ENCODE measurements at places on chromosomes 1 and 21.

DNA sequence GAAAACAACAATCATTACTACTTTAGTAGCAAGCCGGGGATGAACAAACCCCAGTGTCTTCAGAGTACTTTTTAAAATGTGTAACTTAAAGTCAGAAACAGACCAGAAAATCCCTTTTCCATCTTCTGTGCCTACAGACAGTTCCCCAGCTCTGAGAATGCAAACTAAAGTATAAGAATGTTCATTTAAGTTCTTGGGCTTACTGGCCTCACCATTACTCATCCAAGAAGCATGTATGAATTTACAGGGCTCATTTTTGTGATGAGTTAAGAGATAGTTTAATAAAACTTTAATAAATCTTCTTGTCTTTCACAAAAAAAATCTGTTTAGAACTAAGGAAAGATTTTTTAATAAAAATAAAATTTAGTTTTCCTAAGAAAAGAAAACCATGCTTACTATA is 4.6 kb downstream of the LPGAT1 start:
- no peak for DNase-seq

DNA sequence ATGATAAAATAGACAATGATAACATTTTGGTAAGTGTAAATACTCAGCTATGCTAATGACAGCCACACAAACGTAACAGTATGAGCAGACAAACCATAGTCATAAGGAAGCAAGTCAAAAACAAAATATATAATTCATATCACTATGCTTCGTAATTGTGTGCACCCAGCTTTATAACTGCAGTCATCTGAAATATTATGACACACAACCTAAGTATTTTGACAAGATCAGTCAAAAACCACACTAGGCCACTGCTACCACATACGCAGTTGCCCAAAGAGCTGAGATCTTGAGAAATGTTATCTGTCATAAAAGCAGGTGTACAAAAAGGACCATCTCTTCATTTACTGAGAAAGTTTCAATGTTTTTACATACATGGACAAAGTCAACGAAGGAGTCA is 26.0 kb downstream of the RNASEL start:
- no peak for DNase-seq

DNA sequence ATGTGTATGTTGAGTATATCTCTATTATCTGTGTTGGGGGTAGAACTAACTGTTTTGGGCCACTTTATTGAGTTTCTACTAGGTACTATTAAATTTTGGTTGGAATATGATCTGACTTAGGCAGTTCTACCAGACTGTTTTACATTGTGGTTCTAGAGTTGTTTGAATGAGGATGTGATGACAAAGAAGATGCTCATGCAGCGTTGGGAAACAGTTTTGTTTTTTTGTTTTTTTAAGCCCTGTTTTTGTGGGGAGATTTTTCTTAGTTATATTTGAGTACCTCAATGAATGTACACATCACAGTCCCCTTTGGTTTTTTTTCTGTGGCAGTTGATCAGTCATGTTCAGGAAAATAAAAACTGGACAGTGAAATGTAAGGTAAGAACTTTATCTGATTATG is 40.1 kb downstream of the TMED5 start:
- DNase-seq = no peak

- DNase-seq = peak; percentile 72
Observed at GRCh38 chr1:6246497-6247467, 2.8 kb downstream of the HES3 start.

- no peak for DNase-seq
Observed at GRCh38 chr1:85406887-85407533, 57.9 kb downstream of the DDAH1 start.

- DNase-seq = no peak
Observed at GRCh38 chr1:67053535-67053784, 488 bp downstream of the SLC35D1 start.

- no peak for DNase-seq
Observed at GRCh38 chr1:109844609-109845008, 66.0 kb upstream of the CSF1 start.

GRCh38 chr1:48080331-48081255 is 83.4 kb upstream of the TRABD2B start:
- no peak for DNase-seq

GRCh38 chr1:119968068-119968492 is 71.8 kb upstream of the ADAM30 start:
- DNase-seq = peak; percentile 74

DNA sequence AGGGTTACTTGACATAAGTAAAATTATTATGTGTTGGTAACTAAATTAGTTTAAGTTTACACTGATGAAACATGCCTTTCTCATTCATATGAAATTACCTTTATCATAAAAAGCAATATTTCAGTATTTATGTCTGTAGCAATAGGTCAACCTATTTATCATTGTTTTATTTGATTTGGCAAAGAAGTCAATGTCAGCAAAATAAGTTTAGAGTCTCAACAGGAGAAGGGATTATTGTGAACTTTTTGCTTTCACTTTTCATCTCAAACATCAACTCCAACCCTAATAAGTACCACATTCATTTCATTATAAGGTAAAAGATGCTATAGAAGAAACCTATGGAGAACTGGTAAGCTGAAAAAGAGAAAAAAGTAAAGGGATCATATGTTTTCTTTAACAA is 1015.4 kb upstream of the ADGRL4 start:
- no peak for DNase-seq

GRCh38 chr1:108120163-108120562 is 80.0 kb downstream of the SLC25A24 start:
- no peak for DNase-seq

GRCh38 chr1:164440232-164440631 is 118.8 kb upstream of the PBX1 start:
- no peak for DNase-seq

GRCh38 chr21:31913182-31913608 is 40.4 kb downstream of the HUNK start:
- no peak for DNase-seq

- peak; percentile 99 for DNase-seq
Observed at GRCh38 chr1:182029379-182030331, 31.9 kb downstream of the ZNF648 start.

GRCh38 chr1:246617156-246617555 is 50.9 kb downstream of the CNST start:
- DNase-seq = no peak

GRCh38 chr1:106755682-106756406 is 300.6 kb upstream of the PRMT6 start:
- no peak for DNase-seq

- DNase-seq = no peak
Observed at GRCh38 chr1:188425687-188426086, 1596.9 kb downstream of the PLA2G4A start.

DNA sequence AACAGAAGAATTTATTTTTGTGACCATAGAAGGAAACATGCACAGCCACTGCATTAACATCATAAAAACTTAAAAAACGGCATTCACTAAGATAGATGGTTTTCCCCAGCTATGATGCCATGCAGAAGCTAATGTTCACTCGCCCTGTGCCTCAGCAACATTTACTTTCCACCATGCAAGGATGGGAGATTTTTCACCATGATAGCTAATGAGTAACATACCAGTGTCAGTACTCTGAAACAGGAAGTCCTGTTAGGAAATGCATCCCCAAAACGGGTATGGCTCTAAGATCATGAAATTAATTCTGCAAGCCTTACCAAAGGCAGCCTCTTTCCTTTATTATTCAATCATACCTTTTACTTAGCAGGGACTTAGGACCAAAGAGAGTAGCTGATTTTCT is 17.5 kb upstream of the VAMP3 start:
- no peak for DNase-seq

DNA sequence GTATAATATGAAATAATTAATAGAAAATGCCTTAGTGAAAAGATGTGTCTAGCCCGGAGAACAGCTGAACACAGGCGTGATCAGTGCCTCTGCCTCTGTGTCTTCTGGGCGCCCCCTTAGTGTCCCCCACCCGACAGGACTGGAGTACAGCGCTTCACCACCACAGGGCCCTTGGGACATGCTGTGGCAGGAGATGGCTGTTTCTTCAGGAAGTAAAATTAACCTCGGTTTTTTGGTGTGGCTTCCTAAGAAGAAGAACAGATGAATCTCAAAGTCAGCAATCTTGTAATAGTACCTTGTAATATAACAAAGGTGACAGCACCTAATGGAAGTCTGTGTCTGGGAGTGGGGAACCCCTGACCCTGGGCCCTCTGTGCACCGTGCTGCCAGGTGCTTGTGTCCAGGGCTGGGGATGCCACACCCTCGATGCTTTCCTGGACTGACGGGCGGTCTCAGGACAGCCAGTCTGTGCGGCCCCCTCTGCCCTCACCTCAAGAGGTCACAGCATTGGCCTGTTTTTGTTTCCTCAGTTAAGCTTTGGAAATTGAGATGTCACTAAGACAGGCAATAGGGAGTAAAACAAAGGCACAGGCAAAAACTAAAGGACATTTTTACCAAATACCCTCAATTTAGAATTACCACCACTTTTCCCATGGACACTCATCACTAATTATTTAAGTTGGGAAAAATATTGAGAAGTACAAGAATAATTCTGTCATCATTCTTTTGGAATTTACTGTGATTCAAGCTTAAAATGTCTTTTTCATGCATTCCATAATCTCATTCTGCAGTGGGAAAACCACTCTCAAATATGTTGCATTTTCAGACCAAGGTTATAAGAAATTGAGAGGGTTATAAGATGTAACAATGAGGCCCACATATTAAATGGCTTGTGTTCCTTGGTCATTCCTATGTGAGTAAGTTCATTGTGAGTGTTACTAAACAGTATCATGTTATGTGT is 79.3 kb downstream of the ADARB1 start:
- no peak for DNase-seq

GRCh38 chr1:11233208-11233607 is 29.1 kb downstream of the MTOR start:
- no peak for DNase-seq

GRCh38 chr1:30974536-30974935 is 66.0 kb upstream of the SDC3 start:
- DNase-seq = no peak

DNA sequence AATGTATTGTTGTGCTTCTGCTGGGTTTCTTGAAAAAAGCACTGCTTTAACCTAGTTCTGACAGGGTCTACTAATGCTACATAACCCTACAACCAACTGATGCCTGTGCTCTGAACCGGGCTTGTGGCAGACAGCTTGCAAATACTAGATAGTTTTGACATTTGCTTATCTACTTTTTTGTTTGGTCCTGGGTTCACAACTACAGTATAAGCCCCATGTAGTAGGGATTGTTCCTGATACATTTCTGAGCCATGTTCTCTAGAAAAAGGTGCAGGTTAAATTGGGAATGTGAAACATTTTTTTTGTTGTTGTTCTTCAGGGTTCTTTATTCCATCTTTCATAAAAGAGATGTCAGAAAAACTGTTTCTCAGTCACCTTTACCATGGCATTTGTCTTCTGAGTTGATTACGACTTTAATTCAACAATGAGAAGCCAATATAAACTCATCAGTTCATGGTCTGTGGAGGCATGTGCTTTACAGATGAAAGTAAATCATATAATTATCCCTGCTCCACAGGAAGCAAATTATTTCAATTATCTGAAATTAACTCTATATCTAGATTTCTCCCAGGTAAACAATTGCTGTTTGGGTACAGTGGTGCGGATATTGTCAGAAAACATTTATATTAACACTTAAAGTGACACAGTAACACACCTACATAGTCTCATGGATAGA is 22.0 kb downstream of the OLFM3 start:
- no peak for DNase-seq

GRCh38 chr1:227547310-227548118 is 15.8 kb upstream of the ZNF678 start:
- DNase-seq = no peak

GRCh38 chr1:109963864-109964263 is 20.7 kb upstream of the AHCYL1 start:
- DNase-seq = no peak

DNA sequence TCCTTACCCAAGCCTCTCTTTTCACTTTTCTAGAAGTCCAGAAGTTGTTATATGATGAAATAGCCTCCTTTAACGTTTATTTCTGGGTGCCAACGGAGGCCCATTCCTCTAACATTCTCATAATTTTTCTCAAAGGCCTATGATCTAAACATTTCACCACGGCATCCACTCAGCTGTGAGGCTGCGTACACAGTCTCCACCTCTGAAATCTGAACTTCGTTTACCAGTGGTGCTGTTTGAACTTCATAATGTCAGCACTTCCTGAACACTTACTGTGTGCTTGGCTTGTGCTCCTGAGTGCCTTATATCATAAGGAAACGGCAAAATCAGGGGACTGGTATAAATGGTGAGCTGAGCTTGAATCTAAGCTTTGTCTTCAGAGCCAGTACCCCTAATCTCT is 12.0 kb upstream of the RBP7 start:
- no peak for DNase-seq

- no peak for DNase-seq
Observed at GRCh38 chr1:105894006-105894405, 1162.5 kb upstream of the PRMT6 start.

- no peak for DNase-seq
Observed at GRCh38 chr1:41687007-41687406, 202.5 kb upstream of the EDN2 start.

GRCh38 chr21:29256126-29256910 is 42.4 kb upstream of the BACH1 start:
- DNase-seq = no peak

DNA sequence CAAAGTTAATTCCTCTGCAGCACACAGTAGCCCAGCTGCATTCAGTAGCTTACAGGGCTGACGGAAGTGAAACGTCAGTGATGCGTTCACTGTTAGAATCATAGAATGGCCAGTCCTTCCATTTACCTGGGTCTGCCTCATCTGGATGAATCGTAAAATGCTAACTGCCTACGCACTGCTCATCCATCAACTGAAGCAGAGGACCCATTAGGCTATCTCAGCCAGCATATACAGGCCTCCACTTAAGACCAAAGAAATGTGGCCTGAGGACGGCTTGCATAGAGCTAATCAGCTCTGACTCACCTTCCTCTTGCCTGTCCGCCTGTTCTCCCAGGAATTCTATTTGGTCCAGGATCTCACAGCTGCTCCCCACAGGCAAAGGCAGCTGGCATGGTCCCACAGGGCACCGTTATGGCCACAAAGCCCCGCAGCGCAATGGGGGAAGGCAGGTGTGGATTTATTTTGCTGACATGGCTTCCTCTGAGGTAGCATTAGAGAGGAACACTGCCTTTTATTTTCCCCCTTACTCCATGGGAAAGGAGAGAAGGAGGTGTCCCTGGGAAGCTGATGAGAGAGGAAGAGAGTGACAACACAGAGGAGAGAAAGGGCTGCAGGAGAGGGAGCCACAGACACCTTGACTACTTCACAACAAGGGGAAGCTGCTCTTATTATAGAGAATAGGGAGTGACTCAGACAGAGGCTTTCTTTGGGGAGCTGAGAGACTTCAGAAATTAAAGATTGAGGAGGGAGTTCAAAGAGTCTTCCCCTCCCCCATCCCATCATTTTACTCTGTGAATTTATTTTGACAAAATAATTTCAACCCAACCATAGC is 177.6 kb downstream of the HHIPL2 start:
- DNase-seq = no peak

GRCh38 chr1:236159704-236160539 is 17.6 kb downstream of the GPR137B start:
- no peak for DNase-seq

DNA sequence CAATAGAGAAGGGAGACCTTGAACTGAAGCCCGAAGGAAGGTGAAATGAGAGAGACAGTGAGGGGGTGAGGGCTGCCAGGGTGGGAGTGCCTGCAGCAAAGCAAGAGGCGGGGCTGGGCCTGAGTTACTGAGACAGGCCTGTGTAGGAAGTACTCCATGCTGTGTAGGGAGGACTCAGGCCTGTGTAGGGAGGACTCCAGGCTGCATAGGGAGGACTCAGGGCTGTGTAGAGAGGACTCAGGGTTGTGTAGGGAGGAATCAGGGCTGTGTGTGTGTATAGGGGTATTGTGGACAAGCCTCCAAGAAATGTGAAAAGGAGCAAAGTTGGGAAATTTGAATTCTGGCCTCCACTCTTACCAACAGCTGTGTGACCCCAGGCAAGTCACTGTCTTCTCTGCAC is 133.8 kb upstream of the CACNA1E start:
- DNase-seq = no peak

GRCh38 chr1:51989582-51990477 is 670 bp downstream of the RAB3B start:
- no peak for DNase-seq

Measured in activated CD4-positive, alpha-beta T cell treated with anti-CD3 and anti-CD28 coated beads, Interleukin-2, amount 50 U/mL, for 4 hours (primary cell).